ENCODE measurements at places on chromosomes 12 and 14. TPM values are rescaled to one million over a fixed set of nuclear protein-coding genes. Genes with fewer than 3 reads are reported as not detected.

Gene AMN
- total RNA-seq: 0.86 TPM

Gene KRT73
- not detected for total RNA-seq

Gene ADGRD1
- total RNA-seq: 1.0 TPM

Gene KRT7
- 168 TPM for total RNA-seq

- H3K36me3 ChIP-seq: no peaks in the 10 kb centered on the region
- H3K4me1 ChIP-seq: no peaks in the 10 kb centered on the region
- no peak overlapping the region for H3K27ac ChIP-seq
- no peak for DNase-seq
- no peak overlapping the region for H3K4me3 ChIP-seq
Measured at GRCh38 chr14:44030831-44031383, 476.2 kb downstream of the FSCB start.

GRCh38 chr12:113130457-113131135 lies 5.0 kb downstream of the RASAL1 start:
- no peaks in the 10 kb centered on the region for H3K4me1 ChIP-seq
- DNase-seq: no peak
- no peak overlapping the region for H3K4me3 ChIP-seq
- H3K27ac ChIP-seq: no peak overlapping the region
- peaks cover 22% of the 10 kb centered on the region for H3K27me3 ChIP-seq

GRCh38 chr12:98280152-98280551 lies 235.2 kb upstream of the TMPO start:
- H3K27ac ChIP-seq: no peak overlapping the region
- H3K4me3 ChIP-seq: no peak overlapping the region
- H3K4me1 ChIP-seq: no peaks in the 10 kb centered on the region
- peaks cover 10% of the 10 kb centered on the region for H3K27me3 ChIP-seq
- no peak for DNase-seq
- H3K36me3 ChIP-seq: no peaks in the 10 kb centered on the region

- H3K4me1 ChIP-seq: no peaks in the 10 kb centered on the region
- H3K27me3 ChIP-seq: peaks cover 7% of the 10 kb centered on the region
- no peak overlapping the region for H3K27ac ChIP-seq
- DNase-seq: no peak
- H3K4me3 ChIP-seq: no peak overlapping the region
Measured at GRCh38 chr12:119931402-119931801, 54.3 kb upstream of the CIT start.

GRCh38 chr14:64123241-64123822 lies 170.8 kb downstream of the ESR2 start:
- no peak overlapping the region for H3K4me3 ChIP-seq
- no peak for DNase-seq
- H3K27ac ChIP-seq: no peak overlapping the region
- H3K4me1 ChIP-seq: no peaks in the 10 kb centered on the region
- H3K36me3 ChIP-seq: peaks cover 22% of the 10 kb centered on the region

DNA sequence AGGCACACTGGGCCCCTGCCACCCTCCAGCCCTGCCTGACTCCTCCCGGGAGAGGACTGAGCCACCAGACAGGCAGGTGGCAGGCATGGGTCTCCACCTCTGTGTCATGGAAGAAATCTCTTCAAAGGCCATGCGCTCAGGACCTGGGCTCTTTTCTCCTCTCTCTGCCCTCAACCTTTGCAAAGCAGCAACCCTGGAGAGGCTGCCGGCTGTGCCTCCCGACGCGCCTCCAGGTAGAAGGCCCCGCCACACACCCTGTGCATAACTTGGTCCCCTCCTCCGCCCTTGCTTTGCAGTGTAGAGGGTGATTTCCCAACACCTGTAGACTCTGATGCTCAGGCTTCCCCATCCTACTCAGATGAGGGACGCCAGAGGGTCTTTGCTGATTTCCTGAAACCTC lies 28.2 kb upstream of the TMEM179 start:
- DNase-seq: no peak
- H3K36me3 ChIP-seq: no peaks in the 10 kb centered on the region
- no peak overlapping the region for H3K27ac ChIP-seq
- H3K4me3 ChIP-seq: no peak overlapping the region
- no peaks in the 10 kb centered on the region for H3K4me1 ChIP-seq
- H3K27me3 ChIP-seq: peaks cover 14% of the 10 kb centered on the region

DNA sequence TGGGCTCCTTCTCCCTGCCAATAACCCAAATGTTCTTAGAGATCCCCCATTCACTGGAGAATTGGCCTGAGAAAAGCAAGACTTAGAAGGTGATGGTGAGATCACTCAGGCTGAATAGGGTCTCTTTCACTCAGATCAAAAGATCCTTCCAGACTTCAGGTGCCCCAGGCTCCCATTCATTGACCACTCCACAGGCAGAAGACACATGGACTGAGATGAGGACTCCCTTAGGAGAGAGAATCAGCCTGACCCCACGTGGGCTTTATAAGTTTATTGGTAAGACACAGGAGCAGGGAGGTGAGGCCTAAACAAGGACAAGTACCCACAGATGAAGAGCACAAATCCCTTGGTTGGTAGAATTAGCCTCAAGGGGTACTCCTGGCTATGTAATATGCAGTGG lies 6.1 kb upstream of the KRT72 start:
- DNase-seq: peak; percentile 56
- H3K27ac ChIP-seq: no peak overlapping the region
- peaks cover 78% of the 10 kb centered on the region for H3K27me3 ChIP-seq
- H3K36me3 ChIP-seq: no peaks in the 10 kb centered on the region

- H3K4me3 ChIP-seq: no peak overlapping the region
- no peak overlapping the region for H3K27ac ChIP-seq
- no peaks in the 10 kb centered on the region for H3K27me3 ChIP-seq
- no peak for DNase-seq
- no peaks in the 10 kb centered on the region for H3K4me1 ChIP-seq
Measured at GRCh38 chr14:68285421-68286179, 466.0 kb downstream of the RAD51B start.

DNA sequence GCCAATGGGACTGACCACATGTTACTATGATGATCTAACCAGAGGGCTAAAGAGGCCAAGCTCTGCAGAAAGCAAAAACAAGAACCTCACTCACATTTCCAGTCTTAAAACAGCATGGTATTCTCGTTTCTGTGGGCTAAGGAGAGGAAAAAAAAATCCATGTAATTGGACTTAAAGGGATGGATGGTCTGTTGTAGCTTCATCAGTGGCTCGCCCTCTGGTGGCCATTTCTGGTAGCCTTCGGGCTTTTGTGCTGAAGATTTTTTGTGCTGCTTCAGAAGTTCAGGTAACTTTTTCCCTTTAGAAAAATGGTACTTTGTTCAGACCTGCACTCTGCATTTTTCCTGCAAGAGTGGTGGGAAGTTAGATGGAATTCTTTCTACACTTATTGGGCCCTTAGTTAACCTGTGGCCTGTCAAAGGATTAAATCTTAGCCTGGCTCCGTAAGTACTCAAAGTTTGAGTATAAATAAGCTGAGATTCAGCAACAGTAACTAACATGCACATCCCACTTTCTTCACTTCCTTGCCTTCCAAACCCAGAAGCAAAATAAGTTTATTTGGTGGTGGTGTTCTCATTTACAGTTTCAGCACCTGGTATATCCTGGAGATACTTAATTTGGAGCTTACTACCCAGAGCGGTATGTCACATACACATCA lies 22.3 kb downstream of the DCAF4 start:
- H3K4me1 ChIP-seq: peaks cover 2% of the 10 kb centered on the region
- H3K4me3 ChIP-seq: no peak overlapping the region
- no peak for DNase-seq
- H3K27ac ChIP-seq: no peak overlapping the region
- H3K36me3 ChIP-seq: peaks cover 11% of the 10 kb centered on the region
- no peaks in the 10 kb centered on the region for H3K27me3 ChIP-seq

GRCh38 chr12:45914090-45914489 lies 76.3 kb downstream of the SCAF11 start:
- H3K27me3 ChIP-seq: no peaks in the 10 kb centered on the region
- peaks cover 3% of the 10 kb centered on the region for H3K36me3 ChIP-seq
- H3K4me1 ChIP-seq: peaks cover 19% of the 10 kb centered on the region
- DNase-seq: no peak

Measured in osteocyte (in vitro differentiated cells).